NCI-H1930 (cell line): ENCODE measurements at places on chromosomes 2 and 18.

- no peak for DNase-seq
These were observed 359.9 kb downstream of the ARHGAP15 start for GRCh38 chr2:143489145-143489544.

DNA sequence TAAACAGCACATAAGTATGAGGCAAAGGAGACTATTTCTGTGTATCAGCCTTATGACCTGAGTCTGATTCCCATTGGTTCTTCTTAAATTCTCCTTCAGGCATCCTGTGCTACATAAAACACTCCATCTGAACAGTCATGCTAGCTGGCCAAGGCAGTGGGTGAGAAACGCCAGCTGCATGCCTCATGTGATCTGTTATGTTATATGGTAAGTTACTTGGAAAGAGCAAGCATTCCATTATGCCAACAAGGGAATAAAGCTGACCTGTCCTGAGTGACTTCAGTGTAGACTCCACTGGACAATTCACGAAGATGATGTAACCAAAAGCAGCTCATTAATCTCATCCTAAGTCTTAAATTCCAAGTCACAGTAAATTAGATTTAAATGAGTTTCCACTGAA, 216.5 kb upstream of the FN1 start:
- no peak for DNase-seq

DNA sequence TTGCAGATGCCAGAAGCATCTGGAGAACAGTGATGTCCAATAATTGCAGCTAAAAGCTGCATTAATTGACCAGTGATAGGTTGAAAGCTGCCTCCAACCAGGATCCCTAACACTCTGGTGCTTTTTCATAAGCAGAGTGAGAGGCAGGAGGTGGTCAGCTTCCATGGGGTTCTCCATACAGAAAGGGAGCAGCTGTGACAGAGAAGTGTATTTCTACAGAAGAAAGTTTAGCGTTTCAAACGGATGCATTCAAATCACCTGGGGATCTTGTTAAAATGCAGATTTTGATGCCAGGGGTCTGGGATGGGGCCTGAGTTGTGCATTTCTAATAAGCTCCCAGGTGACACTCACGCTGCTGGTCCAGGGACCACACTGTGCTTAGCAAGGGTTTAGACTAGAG, 216.5 kb upstream of the NRP2 start:
- no peak for DNase-seq

GRCh38 chr2:38733300-38733971, 17.7 kb downstream of the SRSF7 start:
- DNase-seq = no peak

DNA sequence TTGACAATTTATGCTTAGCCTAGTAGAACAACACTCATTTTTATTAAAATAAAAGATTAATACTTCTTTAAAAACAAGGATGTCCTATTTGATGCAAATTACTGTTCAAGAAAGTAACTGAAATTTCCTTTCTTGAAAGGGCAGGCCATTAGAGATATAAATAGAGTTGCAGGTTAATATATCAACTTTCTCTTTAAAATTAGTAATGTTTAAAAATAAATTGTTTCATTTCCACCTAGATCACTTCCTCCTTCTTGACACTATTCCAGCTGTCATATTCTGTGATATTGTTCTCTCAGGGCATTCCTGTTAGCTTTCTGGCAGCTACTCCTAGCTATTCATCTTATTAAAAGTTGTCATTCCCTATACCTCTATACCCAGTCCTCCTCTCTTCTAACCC, 357.9 kb upstream of the NRP2 start:
- no peak for DNase-seq

GRCh38 chr2:60415814-60416213, 137.6 kb downstream of the BCL11A start:
- no peak for DNase-seq

- DNase-seq = no peak
These were observed 12.7 kb upstream of the HNMT start for GRCh38 chr2:137951586-137951985.

GRCh38 chr2:163436963-163437362, 298.8 kb downstream of the FIGN start:
- no peak for DNase-seq

DNA sequence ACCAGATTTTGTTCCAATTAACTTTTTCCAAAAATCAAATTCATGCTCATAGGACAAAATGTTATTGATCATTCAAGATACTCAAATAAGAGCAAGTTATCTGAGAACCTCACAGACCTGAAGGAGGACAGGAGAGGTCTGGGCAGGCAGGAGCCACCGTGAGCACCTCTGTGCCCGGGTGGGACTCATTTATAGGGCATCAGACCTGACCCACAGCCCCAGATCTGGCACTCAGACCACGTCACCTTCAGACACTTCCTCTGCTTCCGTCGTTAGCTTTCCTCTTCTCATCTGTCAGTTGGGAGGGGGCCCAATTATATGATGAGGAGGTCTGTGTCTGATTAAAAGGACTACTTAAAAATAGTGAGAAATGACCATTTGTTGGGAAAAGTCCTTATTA, 169.4 kb downstream of the EIPR1 start:
- no peak for DNase-seq

DNA sequence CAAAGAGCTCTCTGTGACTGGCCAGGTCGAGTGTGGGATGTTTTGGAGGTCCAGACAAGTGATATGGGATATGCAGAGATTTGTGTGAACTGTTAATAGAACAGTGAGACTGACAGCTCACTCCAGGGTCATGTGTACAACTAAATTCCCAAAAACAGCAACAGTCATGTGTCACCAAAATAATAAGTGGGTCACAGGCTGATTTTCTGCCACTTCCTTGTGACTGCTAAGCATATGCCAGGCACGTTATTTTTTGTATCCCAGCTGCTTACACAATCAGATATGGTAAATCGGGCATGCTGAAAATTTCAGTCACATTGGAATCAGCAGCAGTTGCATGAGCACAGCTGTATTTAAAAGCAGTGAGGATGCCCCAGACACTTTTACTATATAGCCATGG, 198.7 kb downstream of the PTGR3 start:
- DNase-seq = no peak

DNA sequence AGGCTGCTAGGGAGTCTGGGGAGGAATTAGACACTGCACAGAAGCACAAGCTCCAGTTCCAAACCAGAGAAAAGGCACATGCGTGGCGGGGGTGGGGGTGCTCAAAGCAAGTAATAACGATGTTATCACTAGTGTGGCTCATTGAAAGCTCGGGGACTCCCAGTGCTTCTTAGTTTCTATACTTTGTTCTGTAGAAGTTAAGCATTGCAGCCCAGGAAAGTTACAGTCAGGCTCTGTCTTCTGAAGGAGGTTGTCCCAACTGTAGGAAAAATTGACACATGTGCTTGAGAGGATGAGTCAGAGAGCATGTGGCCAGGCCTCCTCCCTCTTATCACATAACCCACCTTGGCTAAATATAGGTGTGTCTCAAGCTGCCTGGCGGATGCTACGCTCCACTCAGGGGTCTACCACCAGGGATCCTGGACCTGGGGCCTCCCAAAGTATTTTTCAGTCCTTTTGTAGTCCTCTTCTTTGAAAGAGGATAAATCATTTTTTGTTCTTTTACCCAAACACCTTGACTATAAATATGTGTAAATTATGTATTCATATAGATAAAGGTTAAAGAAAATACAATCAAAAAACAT, 3.8 kb downstream of the GALNT5 start:
- DNase-seq = no peak

DNA sequence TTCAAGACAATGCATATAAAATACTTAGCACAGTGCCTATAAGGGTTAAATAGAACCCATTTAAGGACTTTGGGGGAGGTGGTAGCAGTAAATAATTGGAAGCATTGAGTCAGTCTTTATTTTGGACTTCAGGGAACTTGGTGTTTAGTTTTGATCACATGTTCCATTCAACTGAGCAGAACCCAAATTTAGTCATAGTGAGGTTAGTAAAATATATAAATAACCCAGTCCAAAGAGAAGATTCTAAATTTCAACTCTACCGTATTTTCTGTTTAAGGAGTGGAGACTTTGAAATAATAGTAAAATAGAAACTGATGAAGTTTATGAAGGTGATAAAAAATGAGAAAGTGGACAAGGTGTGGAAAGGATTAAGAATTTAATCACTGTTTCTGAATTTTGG, 19.7 kb downstream of the TWSG1 start:
- DNase-seq = no peak

GRCh38 chr2:222572264-222572721, 83.6 kb downstream of the FARSB start:
- DNase-seq = no peak

GRCh38 chr2:226835420-226835795, 446 bp upstream of the RHBDD1 start:
- DNase-seq = peak; percentile 42

GRCh38 chr2:2942225-2942624, 435.4 kb downstream of the EIPR1 start:
- DNase-seq = no peak

DNA sequence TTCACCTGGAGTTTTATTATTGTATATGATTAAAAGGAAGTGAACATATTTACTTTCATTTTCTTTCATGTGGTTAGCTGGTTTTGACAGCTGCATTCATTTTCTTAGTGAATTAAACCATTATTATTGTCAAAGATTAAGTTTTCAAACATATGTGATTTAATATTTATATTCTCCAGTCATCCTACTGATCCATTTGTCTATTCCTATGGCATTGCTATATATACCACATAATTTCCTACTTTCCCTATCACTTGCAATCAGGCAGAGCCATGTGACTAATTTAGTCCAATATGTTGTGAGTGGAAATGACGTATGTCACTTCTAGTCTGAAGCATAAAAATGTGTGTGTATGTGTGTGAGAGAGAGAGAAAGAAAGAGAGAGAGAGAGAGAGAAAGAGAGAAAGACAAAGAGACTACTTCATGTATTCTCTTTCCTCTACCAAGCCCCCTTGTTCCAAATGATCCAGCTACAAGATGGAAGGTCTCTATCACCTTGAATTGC, 12.0 kb upstream of the TACR1 start:
- no peak for DNase-seq

GRCh38 chr2:3168230-3168891, 209.3 kb downstream of the EIPR1 start:
- no peak for DNase-seq

- no peak for DNase-seq
These were observed 33.5 kb downstream of the INPP4A start for GRCh38 chr2:98478088-98478551.

- DNase-seq = no peak
These were observed 597.2 kb upstream of the ZEB2 start for GRCh38 chr2:145116834-145117725.

- no peak for DNase-seq
These were observed 381.2 kb downstream of the LPIN1 start for GRCh38 chr2:12127638-12128037.

DNA sequence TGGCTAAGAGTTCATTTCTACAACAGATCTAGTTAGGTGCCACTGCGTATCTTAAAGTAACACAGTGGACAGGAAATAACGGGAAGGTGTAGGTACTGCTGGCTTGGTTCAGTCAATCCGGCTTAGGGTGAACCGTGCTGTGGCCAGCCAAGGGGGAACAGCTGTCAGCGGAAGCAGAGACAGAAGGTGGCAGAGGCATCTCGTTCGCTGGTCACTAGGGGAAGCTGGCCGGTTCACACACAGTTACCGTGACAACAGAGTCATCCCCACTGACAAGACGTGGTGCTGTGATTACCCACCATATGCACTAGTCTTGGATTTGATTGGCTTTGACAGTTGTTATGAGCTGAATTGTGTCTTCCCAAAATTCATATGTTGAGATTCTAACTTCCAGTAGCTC, 58.8 kb upstream of the HDAC4 start:
- DNase-seq = no peak

GRCh38 chr18:13934676-13935075, 19.3 kb upstream of the MC2R start:
- no peak for DNase-seq

DNA sequence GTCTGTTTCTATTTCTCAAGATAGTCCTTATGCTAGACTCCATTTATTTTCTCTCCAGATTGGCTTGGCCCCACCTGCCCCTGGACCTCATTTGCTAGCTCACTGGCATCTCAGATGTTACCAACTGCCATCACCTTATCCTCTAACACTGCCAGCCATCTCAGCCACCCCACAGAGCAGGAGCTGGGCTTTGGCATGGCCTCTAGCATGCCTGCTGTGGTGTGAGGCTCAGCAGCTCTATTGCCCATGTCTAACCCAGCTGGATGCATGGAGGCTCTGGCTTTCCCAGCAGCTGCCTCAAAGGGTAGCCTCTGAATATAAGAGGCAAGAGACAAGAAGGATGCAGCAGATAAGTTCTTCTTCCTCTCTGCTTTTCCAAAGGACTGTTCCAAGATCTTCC, 373.4 kb downstream of the TNS1 start:
- no peak for DNase-seq

- peak; percentile 8 for DNase-seq
These were observed 233.5 kb upstream of the ATP5MC3 start for GRCh38 chr2:175414882-175415487.

DNA sequence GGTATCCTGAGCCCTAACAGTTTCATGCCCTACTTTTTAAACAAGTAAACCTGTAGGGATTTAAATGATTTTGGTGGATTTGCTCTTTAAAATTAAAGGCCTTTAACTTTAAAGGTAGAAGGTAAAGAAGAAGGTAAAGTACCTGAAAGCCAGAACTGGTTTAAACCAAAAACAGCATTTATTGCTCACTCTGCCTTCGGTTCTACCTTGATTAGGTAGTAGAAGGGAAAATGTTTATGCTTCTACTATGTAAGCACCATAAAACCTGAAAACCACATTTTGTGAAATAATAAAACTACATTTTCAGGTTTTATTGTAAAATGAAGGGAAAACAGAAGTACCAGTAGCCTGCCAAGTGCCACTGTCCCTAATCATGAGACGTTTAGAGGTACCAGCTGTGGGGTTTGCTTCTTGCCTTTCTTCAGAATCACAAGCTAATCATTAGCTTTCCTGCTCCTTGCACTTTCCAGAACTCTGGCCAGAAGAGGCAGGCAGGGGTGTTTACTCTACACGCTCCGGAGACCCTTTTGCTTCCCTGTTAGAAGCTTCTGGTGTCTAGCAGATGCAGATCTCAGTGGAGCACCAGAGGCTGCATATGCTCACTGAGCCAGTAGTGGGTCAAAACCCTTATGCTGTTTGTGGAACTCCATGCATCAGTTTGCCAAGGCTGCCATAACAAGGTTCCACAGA, 33.3 kb downstream of the RPIA start:
- no peak for DNase-seq

DNA sequence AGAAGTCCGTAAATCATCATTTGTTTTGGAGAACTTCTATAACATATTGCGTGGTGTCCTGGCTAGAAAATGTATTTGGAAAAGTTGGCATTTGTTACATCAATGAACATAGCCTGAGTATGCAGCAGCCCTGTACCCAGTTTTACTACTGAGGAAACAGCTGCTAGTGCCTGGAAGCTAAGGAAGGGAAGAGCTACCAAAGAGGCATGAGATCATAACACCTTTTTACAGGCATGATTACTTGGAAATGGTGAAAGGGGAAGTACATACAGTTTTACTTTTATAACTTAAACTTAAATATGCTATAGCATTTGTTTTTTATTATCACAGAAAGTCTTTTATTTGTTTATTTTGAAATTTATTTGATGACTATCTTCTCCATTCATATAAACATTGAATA, 128.4 kb upstream of the MC4R start:
- no peak for DNase-seq

- no peak for DNase-seq
These were observed 71.8 kb upstream of the SMAD7 start for GRCh38 chr18:49022311-49023161.

GRCh38 chr2:102094917-102095316, 47.6 kb upstream of the IL1R1 start:
- no peak for DNase-seq

- no peak for DNase-seq
These were observed 127.2 kb upstream of the EPAS1 start for GRCh38 chr2:46170026-46170425.
